ENCODE measurements at places on chromosomes 16 and 17.
A peak's percentile ranks its signal among the peaks of the same experiment; 100 is the strongest.

DNA sequence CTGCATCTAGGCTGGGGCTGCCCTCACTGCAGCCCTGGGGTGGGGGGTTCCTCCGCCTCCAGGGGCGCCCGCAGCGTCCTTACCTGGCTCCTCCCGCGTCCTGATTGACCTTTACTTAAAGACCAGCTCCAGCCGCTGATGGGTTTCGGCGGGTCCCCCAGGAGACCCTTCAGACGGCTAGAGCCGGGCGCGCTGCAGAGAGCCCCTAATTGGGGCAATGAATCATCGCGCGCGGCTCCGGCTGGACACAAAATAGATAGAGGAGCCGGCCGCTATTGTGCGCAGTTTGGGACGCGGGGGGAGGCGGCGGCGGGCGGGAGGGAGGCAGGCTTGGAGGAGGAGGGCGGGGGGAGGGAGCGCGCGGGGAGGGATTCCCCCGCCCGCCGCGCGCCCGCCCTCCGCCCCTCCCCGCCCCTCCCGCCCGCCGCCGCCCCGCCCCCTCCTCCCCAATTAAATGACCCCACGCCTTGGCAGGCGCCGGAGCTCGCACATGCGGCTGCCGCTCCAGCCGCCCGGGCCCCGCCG is 56.5 kb upstream of the CIBAR2 start:
- DNase-seq = peak; percentile 56

GRCh38 chr17:50661348-50661747 is 26.7 kb downstream of the ABCC3 start:
- DNase-seq = no peak

DNA sequence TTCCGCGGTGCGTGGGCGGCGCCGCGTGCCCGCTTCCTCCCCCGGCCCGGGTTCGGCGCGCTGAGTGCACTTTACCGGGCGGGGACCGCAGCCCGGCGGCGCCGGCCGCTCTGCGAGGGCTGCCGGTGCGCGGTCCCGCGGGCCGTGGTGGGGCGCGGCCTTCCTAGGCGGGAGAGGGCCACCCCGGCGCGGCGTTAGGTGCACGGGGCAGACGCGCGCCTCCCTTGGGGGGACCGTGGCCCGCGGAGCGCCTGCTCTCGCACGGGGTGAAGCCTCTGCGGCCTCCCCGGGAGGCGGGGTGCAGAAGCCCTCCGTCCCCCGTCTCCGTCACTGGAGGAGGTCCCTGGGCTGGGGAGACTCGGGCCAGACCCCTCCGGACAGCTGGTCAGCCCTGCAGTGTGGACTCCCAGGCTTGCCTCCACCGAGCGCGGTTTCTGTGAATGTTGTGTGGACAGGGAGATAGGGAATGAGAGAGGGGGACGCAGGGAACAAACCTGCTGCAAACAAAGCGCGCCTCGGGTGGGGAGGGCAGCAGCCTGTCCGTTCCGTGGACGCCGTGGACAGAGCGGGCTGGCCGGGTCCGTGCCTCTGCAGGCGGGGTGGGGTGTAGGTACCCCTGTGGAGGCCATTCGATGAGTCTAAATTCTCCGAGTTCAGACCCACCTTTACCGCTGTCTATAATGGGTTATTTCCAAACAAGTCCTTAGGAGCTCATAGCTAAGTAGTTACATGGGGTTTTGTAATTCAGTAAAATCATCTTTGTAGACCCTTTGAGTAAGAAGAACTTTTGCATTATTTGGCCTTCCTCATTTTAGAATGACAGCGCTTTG is 721 bp downstream of the TBCD start:
- peak; percentile 10 for DNase-seq

GRCh38 chr17:67421869-67422273 is 44.8 kb downstream of the PITPNC1 start:
- DNase-seq = no peak

DNA sequence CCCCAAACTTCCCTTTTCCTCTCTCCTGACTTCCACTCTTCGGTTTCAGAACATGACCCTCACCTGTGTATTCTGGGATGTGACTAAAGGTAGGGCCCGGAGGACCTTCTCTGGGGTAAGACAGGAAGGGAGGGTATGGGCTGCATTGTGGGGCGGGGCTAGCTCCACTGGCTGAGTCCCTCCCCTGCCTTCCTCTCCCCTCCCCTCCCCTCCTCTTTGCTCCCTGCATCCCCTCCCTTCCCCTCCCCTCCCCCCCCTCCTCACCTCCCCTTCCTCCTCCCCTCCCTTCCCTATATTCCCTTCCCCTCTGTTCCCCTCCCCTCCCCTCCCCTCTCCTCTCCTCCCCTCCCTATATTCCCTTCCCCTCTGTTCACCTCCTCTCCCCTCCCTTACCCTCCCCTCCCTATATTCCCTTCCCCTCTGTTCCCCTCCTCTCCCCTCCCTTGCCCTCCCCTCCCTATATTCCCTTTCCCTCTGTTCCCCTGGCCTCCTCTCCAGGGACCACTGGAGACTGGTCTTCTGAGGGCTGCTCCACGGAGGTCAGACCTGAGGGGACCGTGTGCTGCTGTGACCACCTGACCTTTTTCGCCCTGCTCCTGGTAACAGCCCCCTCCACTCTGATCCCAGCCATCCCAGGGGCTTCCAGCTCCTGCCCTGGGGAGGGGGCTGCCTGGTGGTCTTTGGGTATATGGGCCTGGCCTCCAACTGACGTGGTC is 11.8 kb downstream of the ADGRG3 start:
- no peak for DNase-seq

DNA sequence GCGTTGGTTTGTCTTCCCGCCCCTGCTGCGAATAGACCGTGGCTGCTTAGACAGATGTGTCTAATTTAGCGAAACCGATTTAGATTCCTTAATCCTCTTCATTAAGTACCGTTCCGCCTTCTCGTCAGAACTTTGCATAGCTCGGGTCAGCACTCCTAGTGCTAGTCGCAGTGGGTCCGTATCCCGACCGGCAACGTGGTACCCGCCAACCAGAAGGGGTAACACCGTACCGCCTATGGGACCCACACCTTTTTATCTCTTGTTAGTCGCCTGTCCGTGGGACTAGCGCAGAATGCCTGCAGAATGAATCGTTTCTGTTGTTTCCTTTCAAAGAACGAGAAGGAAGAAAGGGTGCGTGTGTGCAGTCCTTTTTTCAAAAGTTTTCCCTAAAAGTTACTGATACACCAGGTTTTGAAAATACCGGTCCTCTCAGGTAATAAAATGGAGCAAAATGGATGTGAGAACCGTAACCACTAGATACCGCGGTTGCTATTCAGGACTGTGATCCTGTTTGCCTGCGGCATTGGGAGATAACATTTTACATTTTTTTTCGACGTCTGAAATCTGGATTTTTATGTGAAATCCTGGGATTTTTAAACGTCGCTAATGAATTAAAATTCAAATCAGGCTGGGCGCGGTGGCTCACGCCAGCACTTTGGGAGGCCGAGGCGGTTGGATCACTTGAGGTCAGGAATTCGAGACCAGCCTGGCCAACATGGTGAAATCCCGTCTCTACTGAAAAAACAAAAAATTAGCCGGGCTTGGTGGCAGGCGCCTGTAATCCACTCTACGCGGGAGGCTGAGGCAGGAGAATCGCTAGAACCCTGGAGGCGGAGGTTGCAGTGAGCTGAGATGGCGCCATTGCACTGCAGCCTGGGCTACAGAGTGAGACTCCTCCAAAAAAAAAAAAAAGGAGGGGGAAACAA is 998 bp upstream of the SRSF1 start:
- no peak for DNase-seq

DNA sequence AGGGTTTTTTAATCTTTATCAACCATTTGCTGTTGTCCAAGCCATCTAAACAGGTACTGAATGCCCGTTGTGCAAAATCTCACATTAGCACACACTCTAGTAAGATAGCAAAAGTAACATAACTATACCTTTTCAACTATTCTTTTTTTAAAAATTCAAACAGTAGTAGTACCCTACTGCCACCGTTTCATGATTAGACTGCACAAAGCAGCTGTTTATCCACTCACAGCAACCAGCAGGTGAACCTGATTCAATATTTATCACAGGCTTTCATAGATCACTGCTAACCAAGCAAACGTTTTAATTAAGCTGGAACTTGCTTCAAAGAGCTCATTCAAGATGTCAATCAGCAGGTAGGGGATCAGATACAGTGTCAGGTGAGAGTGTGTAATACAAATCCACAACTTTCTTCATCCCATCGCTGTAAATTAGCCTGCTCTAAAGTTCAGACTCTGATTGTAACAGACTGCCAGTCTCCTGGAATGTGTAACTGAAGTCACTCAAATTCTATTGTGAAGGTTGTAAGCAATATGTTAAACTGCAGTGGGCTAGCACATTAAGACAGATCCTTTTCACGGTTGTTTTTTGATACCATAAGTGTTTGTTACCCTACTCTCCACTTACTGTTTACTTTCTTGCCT is 47.3 kb downstream of the BRIP1 start:
- no peak for DNase-seq

DNA sequence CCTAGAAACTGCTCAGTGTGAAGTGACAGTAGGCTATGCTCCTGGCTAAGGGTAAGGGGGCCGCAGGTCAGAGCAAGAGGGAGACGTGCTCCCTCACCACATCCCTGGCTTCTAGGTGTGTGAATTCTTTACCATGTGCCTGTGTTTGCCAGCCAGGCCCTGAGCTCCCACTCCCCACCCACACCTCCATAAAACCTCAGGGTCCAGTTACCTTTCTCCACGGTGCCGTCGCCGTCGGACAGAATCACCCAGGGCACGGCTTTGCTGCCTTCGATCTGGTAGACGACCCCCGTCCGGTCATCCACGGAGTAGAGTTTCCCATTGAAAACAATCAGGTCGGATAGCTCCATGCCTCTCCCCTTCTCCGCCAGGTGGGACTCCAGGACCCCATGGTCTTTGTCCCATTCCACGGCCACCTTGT is 12.8 kb downstream of the CANT1 start:
- no peak for DNase-seq

DNA sequence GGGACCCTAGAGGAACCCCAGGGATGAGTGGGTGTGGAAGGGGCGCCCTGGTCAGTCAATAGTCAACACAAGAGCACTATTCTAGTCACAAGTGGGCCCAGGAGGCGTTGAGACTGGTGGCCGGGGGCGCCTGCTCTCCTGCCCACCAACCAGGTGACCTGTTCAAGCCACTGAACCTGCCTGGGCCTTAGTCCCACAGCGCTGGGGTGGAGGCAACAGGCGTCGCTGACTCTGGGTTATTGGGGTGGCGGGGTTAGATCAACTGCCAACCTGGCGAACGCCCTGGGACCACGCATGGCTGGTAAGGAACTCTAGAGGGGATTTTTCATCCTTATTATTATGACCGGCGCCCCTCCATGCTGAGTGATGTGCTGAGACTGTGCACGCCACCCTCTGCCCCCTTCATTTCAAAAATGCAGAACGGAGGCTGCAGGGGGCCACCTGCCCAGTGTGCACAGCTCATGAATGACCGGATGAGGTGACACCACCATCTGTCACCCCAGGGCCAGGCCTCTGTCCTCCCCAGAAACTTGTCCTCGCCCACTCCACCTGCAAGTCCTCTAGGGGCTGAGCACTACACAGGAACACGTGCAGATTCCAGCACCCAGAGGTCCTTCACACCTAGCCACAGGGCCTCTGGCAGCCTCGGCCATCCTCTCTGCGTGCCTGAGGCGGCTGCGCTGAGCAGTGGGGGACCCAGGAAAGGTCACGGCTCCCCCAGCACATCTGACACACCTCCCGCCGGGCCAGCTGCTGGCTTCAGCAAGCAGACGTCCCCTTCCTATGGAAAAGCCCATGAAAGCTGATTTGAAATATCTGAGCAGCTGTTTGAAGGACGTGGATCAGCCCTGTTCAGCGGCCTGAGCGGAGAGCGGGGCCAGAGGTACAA is 51.6 kb upstream of the DNAH17 start:
- DNase-seq = no peak

GRCh38 chr17:40284085-40284713 is 3.5 kb upstream of the CDC6 start:
- DNase-seq = no peak

GRCh38 chr17:41417576-41418015 is 6.8 kb downstream of the KRT37 start:
- DNase-seq = no peak

GRCh38 chr17:76529224-76530094 is 8.1 kb downstream of the CYGB start:
- no peak for DNase-seq

GRCh38 chr16:54957403-54958166 is 26.9 kb downstream of the IRX5 start:
- no peak for DNase-seq

DNA sequence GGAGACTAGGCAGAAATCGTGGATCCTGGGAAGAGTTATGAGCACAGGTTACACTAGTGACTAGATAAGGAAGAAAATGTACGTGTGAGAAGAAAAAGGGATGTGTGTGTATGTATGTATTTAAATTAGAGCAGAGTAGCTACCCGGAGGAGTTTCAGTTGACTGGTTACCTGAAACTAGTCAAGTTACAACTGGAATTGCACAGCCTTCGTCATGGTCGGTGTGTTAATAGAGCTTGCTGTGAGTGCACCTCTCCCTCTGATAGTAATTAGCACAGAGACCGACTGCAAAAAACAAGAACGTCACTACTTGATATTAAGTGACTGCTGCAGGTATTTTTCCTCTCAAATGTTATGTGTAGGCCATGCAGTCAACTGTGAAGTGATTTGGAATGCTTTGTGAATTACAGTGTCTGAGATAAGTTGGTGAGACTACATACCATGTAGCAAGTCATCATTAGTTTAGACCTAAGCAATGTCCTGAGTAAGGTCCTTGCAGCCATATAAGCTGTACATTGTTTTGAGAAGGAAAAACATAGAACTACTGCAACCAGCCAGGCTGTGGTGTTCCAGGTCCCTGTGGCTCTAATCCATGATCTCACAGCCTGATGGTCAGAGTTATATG is 95.7 kb downstream of the WNT3 start:
- DNase-seq = no peak

DNA sequence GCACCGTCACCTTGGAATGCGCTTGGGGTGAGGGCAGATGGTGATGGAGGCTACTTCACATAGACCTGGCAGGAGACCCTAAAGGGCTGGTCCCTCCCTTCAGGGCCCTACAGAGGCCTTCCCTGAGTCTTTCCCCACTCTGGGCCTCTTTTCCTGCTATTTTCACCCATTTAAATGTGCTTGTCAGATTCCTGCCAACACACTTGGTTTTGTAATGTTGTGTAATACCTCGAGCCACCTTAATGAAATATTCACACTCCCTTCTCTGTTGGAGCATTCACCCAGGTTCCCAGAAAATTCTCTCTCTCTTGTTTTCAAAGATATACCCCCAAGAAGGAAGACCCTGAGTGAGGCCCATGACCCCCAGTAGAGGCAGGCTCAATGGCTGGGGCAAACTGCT is 456.6 kb upstream of the DYNLRB2 start:
- no peak for DNase-seq

GRCh38 chr17:78925662-78926555 is 722 bp upstream of the TIMP2 start:
- peak; percentile 41 for DNase-seq

- no peak for DNase-seq
Observed at GRCh38 chr17:3039736-3040135, 23.7 kb downstream of the OR1D5 start.

- DNase-seq = no peak
Observed at GRCh38 chr16:69852815-69853214, 90.7 kb downstream of the WWP2 start.

GRCh38 chr16:73265124-73265837 is 217.4 kb upstream of the ZFHX3 start:
- no peak for DNase-seq

GRCh38 chr16:46712911-46713310 is 23.5 kb downstream of the ORC6 start:
- DNase-seq = no peak

GRCh38 chr16:68875871-68876270 is 32.5 kb downstream of the TANGO6 start:
- DNase-seq = no peak

- DNase-seq = no peak
Observed at GRCh38 chr17:67525239-67526135, 148.4 kb downstream of the PITPNC1 start.
